ENCODE measurements at places on chromosomes 4 and X. TPM values are rescaled to one million over a fixed set of nuclear protein-coding genes. Genes with fewer than 3 reads are reported as not detected.

DNA sequence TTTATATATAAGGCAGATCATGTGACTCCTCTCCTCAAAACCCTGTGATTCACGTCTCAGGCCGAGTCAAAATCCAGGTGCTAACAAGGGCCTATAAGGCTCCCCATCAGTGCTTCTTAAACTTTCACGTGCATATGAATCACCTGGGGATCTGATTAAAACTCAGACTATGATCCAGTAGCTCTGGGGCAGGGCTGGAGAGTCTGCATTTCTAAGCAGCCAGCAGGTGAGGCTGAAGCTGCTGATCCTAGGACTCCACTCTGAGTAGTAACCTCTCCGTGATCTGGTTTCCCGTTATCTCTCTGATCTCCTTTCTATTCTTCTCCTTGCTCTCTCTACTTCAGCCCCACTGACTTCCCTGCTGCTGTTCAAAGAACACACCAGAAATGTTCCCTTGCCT lies 252.4 kb upstream of the RPS6KA3 start:
- no peak for DNase-seq

GRCh38 chr4:98293104-98293887 lies 32.1 kb downstream of the RAP1GDS1 start:
- no peak for DNase-seq

The LRP2BP gene
- not detected for total RNA-seq

DNA sequence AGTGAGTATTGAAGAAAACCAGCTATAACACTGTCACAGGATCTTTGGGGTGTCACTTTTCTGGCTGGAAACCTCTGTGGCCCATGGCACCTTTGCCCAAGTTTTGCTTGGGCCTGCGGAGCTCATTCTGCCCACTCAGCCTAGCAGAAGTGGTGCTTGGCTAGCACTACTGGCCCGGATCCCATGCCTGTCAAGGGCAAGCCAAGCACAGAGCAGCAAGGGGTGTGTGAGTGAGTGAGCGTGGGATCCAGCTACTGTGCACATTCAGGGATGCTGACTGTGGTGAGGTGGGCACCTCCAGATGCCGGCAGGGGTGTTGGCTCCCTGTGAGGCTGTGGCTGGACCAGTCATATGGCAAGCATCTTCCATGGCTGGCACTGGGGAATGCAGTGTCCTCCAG lies 55.4 kb upstream of the RASGEF1B start:
- peak; percentile 75 for DNase-seq

DNA sequence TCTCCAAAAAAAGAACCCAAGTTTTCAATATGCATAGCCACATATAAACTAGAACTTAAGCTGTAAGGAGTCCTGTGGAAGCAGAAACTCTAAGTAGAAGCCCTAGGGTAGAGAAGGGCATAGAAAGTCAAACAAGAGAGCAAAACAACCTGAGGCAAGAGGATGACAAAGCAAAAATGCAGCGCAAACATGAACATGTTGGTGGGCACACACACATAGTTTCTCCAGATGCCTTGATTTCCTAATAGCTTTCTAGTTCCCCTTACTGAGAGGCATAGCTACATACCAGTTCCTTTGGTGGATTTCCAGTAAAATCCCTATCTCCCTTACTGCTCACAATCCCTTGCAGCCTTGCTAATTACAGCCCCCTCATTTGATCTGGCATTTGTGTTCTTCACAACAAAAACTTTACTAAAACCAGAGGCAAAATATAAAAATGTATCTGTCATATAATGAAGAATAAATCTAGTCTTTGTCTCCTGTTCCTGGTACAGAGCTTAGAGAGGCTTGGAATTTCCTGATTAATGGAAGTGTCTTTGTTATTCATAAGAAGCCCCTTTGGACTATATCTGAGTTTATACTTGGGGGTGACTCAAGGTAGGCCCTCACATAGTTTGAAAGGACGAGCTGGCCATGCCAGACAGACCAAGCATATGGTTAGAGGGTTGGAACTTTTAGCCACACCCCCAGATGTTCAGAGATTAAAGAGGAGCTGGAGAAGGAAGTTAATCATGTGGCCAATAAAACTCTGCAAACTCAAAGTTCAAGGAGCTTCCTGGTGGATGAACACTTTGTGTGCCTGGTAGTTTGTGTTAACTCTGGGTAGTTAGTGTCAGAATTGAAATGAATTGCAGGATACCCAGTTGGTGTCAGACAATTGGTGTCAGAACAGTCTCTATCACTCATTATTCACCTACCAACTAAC lies 52.7 kb upstream of the ZCCHC13 start:
- no peak for DNase-seq

The ZNF595 gene
- total RNA-seq, result 7.7 TPM

DNA sequence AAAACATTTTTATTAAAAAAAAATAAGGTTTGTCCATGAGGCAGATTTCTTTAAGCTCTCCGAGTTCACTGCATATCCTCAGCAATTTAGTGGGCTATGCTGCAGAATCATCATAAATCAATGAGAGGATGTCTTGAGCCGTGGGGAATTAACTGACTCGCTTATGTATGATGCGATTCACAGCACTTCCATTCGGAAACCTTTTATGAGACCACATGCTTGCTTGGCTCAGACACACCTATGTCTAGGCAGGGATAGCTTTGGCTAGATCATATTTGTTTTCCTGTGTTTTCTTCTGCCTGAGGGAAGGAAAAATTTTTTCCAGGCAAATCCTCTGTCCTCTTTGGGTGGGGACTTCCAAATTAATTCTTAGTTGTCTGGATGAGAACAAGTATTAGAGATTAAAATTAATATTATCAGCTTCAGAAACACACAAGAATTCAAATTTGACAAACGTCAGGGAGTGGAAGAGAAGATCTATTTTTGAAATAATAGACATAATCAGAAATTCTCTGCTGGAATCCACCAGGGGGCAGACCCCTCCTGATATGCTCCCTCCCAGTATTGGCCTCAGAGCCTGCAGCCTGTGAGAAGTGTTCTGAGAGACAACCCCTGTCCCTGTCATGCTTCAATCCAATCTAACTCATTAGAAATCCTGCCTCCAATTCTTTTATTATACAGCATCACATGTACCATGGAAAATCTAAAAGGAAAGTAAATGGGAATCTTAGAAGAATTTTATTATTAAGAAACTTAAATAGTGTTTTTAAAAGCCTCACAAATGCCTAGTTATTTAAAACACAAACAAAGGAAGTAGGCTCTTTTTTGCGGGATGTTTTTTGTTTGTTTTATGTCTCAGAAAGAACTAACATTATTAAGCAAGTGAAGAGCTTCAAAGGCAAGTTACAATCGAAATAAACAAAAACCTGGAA lies 345.1 kb upstream of the TACR3 start:
- peak; percentile 35 for DNase-seq

DNA sequence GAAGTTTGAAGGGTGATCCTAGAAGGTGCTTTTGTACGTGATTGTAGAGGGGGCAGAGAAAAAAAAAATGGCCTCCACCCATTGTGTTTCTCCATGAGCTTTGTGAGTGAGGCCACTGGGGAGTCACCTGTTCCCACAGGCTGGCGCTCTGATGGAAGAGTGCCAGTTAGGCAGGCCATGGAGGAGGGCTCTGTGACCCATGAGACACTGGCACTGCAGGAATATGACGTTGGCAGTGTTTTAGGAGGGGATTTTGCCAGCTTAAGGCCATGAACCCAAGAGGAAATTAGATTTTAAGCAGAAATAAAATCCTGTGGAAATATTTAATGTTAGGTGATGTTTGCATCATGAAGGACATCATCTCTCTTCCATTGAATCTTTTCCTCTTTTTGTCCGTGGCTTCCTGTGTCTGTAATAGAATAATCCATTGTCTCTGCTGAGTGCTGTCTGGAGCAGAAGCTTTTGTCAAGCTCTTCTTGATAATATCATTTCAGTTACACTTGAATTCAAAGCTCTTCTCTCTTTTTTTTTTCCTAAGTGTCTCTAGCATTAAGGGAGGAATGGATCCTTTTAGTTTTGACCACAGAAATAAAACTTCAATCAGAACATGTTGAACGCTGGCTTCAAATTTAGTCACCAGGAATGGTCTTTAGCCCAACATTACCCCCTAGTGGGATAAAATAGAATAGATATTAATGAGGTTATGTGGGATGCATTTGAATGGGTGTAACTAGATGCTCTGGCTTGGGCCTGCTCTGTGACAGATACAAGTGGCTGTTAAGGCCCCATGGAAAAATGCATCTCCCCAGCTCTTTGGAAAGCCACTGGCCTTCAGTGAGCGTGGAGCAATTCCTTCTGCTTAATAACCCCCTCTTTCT lies 41.0 kb upstream of the UCP1 start:
- DNase-seq, result peak; percentile 30

The GPRIN3 gene
- total RNA-seq, result 1.5 TPM

The SMR3B gene
- total RNA-seq, result not detected

DNA sequence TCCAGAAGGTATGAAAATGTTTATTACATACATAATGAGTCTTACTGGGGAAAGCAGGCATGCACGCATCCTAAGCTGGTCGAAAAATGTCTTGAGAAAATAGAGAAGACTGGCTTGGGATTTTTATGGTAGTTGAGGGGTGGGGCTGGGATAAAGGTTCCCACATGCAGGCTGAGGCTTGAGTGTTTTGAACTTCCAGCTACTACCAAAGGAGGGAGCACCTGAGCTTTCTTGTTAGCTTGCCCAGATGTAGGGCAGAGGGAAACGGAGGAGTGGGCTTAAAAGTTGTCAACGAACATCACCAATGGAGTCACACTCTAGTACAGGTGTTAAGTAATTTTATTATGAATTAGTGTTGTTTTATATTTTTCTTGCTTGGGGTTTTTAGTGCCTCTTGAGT lies 39.6 kb upstream of the SRPX start:
- DNase-seq, result peak; percentile 2

GRCh38 chrX:94288325-94288724 lies 614.3 kb downstream of the FAM133A start:
- no peak for DNase-seq

The RNF128 gene
- total RNA-seq, result 0.43 TPM

The KLHL4 gene
- total RNA-seq, result not detected

All from G401 (cell line).